Progenitor cell of endocrine pancreas (in vitro differentiated cells): ENCODE measurements at places on chromosomes 13 and 19.

DNA sequence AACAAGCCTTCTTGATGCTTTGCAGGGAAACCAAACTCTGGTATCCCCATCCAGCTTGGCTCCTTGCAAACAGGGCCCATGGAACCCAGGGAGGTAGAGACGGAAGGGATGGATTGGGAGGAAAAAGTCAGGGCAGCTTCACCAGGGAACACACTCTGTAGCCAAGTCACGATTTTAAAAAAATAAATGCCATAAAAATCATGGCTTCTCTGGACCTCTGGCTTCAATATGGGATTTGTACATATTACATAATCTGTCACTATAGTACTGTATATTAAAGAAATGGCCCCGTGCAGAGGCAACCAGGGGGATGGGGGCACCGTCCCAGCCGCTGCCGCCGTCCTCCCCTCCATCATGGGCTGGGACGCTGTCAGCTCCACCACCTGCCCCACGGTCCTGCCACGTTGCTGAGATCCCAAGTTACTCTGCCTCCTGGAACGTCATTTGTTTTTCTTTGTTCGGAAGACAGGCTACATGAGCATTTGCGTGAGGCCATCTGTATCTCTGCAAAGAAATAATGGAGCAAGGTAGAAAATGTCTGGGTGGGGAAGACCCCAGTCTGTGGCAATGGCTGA is 313.3 kb downstream of the ZNF536 start:
- no peak for DNase-seq

GRCh38 chr13:47908197-47908902 is 92.7 kb downstream of the SUCLA2 start:
- no peak for DNase-seq

DNA sequence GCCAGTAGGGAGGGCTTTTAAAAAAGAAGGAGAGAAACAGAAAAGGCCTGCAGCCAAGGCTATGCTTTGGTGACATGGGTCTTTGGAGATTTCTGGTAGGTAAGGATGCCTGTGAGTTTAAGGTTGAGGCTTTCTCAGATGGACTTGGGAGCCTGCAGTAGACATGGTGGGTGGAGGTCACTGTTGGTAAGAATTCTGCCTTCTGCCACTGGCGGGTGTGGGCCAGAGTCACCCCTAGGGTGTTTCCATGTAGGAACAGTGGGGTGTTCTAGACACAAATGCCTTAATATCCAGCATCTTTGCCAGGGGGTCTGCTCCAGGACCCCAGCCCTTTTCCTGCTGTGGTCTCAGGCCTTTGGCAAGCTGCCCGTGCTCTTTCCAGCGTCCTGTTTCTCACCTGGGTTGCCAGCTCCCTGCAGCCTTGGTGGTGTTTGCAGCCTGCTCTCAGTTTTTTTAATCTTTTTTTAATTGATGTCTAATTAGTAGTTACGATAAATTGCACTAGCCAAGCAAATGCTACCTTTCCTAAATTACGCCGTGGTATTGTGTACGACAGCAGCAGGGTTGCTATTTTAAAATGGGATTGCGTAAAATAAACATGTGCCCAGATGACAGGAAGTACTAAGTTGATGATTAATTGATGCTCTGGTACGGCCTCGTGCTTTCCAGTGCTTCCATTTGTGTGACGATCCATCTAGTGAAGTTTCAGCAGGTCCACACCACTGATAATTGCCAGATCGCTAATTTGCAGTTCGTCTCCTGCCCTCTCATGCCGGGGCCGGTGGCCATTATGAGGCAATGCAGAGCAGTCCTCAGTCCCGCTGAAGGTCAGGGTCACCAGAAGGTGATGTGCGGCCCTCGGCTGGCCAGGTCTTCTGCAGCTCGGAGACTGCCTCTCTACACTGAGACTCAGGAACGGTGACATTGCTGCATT is 35.3 kb upstream of the NPAS1 start:
- DNase-seq = no peak

- no peak for DNase-seq
Measured at GRCh38 chr13:36355632-36356031, 9.4 kb upstream of the SPART start.

DNA sequence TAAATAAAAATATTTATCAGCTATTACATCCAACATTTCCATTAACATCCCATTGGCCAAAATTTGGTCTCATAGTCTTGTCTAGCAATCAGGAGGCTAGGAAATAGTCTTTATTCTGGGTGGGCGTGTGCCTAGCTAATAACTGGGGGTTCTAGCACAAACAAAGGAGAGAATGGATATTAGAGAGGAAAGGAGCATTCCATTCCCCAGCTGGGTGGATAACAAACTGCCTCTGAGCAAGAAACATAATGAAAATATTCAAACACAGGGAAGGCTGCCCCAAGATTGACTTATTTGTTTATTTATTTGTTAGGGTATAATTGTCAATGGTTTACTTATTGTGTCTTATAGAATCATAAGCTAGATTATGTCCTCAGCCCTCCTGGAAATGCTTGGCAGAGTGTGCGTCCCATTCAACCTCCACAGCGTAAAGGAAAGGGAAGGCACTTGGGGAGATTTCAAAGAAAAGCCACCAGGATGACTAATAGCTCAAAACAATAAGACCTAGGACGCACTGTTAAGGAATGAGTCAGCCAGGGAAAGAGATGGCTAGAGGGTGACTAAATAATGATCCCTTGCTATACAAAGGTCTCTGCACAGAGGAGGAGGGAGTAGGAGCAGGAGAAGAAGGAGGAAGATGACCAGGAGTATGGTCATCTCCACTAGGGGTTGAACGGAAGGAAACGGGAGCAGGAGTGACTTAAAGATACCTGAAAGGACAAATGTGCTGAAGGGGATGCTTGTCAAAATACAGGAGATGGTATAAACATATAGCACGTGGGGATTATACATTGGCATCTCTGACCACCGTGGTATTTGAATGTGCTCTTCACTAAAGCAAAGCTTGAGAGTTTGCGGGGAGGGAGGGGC is 23.5 kb upstream of the USP12 start:
- DNase-seq = no peak

- DNase-seq = no peak
Measured at GRCh38 chr13:50290186-50290585, 274.9 kb downstream of the KCNRG start.
